ENCODE measurements at places on chromosomes 1 and 21.

- no peak for DNase-seq
Measured at GRCh38 chr1:152728986-152729385, 21.0 kb downstream of the LCE4A start.

DNA sequence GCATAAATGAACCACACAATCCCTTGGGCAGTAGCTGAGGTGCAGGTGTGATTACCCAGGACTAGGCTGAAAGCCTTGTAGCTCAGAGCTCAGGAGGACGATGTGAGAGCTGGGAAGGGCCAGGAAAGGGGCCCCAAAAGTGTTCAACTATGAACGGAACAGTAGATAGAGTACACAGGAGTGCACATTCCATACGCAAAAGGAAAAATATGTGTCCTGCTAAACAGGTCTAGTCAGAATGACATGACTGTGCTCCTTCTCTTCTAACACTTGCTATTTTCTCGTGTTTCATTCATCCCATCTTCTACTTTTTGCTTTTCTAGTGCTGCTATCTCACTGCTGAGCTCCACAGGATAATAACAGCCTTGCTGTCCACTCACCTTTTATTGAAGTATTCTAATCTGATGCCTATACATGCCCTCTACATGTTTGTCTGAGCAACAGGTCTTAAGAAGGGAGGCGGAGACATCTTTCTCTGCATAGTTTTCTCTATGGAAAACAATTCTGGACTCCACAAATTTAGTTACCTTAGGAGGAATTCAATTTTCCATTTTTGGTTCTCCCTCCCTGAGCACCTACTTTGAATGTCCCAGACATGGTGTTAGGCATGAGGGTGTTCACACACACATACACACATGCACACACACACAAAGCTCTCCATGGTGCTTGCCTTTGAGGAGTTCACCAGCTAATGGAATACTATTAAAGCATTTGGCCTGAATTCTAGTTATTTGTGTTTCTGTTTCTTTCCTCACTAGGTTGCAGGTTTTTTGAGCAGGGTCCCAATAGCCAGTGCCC is 3.4 kb downstream of the S100A10 start:
- DNase-seq = no peak

DNA sequence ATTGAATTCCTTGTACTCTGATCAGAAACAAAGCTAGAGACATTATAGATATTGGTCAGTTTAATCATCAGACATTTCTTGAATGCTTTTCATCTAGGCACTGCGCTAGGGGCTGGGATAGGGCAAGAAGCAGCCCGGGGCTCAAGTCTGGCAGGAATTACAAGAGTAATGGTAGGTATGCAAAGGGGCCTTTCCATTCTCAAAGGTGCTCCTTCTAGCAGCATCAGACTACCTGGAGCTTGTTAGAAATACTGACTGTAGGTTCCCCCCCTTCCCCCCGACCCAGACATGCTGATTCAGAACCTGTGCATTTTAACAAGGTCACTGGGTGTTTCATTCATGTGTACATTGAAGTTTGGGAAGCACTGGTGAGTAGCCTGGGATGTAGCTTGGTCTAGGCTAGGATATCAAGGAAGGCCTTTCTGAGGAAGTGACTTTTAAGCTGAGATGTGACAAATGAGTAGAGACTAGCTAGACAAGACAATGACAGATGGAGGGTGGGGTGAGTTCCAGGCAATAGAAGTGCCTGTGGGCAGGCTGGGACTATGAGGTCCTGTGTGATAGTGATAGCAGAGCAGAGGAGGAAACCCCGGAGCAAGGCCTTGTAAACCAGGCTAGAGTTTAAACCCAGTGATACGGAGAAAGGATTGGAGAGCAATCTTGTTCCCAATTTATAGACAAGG is 26.3 kb downstream of the NFASC start:
- DNase-seq = no peak

DNA sequence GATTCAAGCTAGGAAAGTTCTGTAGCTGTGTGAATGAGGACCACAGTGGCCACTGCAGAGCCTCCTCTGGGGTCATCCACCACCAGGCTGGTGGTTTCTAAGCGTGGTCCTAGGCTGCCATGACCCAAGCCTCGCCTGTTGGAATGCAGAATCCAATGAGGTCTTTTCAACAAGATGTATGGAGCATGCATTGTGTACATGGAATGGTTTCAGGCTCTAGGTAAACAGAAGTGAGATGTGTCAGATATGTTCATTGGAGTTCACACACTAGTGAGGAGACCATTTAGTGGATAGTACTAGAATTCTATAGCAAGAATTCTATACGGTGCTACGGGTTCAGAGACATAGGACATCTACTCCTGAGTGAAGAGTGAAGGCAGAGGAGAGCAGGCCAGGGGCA is 10.7 kb downstream of the RNU5D-1 start:
- no peak for DNase-seq

GRCh38 chr1:94541246-94542087 is at the start of gene F3:
Gene F3, minus strand, starts transcription at chr1:94541759. Its CDS starts 123 bp downstream, at chr1:94541636.
- peak; percentile 94 for DNase-seq
